Stimulated activated CD4-positive, alpha-beta T cell treated with anti-CD3 and anti-CD28 coated beads, Interleukin-4, amount 100 ng/mL, for 24 hours (primary cell): ENCODE measurements at places on chromosomes 11 and 22.

DNA sequence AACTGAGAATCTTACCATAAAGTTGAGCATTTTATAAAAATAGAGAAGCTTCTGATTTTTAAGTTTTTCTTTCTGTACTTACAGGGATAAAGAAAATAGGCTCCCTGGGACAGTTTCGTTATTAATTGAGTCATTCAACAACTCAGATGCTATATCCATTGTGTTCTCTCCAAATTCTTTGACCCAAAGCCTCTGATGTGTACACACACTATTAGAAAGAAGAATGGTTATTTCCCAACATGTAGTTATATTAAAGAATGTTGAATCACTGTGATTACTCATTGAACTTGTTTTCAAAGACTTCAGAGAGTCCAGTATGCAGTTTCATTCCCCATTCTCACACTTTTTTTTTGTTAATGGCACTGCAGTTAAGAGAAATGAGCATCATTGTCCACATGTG is 734.3 kb upstream of the ARHGAP42 start:
- DNase-seq, result no peak

DNA sequence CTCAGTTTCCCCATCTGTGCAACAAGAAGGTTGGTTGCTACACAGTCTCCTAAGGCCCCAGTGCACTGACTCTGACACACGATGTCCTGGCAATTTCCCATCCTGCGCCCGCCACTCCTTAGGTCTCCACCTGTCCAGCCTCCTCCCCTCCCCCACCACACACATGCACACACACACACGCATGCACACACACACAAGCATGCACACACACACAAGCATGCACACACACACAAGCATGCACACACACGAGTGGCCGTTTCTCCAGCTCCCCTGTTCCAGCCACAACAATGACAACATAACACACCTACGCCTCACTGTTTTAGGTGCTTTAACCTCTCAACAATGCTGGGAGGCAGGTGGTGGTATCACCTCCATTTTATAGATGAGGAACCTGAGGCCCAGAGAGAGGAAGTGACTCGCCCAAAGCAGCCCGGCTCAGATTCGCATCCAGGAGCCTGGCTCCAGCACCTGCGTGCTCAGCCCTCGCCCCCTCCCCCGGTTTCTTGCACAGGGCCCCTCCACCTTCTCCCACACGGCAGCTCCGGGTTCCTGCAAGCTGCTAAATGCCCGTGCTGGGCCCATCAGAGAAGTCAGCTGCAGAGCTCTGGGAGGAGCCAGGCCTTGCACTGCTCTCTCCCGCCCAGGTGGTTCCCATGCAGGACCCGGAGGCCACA is 13.0 kb downstream of the CYTH4 start:
- no peak for DNase-seq

- DNase-seq, result no peak
These were observed 40.2 kb upstream of the WNT7B start for GRCh38 chr22:46017166-46017565.

DNA sequence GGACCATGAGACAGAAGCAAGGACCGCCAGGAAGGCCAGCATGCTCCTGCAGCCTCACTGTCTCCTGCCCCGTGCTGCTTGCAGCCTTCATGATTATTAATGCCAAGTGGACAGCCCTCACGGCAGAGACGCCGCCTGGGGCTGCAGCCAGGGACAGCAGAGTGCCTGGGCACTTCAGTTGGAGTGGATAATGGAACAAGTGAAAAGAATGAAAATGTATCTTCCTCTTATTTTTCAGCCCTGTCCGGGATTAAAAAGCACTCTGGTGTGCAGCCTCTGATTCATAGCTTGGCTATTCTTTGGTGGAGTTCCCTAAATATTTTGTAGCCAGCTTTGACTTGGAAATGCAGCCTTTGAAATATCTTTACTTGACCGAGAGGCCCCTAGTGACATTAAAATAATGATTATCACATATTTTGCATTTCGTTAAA is 1404.2 kb downstream of the BRD1 start:
- DNase-seq, result no peak

DNA sequence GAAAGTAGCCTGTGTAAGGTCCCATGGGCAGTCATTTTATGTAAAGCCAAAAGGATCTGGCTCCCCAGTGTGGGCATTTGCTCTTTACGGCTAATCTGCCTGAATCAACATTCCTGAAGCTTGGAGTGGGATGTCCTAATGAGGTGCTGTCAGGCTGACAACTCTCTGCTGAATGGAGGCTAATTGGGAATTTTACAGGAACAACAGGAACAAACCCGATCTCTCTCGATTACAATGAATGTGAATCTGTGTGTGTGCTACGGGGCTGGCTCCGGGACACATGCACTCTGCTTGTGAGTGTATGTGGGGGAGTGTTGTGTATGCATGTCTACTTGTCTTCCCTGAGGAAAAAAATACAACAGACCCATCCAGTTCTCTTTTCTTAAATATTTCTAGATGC is 415.2 kb downstream of the TENM4 start:
- no peak for DNase-seq

- no peak for DNase-seq
These were observed 78.8 kb downstream of the LIF start for GRCh38 chr22:30167734-30168133.

GRCh38 chr11:68044898-68045351 is 6.1 kb downstream of the TCIRG1 start:
- no peak for DNase-seq

GRCh38 chr22:20882855-20883254 is 24.0 kb downstream of the SNAP29 start:
- no peak for DNase-seq

DNA sequence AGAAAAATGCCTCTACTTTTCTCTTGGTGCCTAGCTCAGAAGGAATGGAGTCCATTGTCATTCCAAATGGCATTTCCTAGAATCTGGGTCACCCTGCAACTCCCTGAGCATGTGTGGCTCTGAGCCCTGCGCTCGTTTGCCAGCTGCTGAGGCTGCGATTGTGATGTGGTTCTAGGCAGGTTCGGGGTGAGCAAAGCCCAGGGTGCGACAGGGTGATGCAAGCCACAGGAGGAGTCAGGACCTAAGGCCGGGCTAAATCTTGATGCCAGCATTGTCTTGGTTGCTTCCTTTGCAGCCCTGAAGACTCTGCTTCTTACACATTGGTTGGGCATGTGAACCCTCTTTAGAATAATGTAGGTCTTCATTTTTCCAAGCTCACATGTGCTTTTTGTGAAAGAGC is 131.0 kb downstream of the MORC2 start:
- DNase-seq, result no peak
